ENCODE measurements at places on chromosomes 7 and 10.

DNA sequence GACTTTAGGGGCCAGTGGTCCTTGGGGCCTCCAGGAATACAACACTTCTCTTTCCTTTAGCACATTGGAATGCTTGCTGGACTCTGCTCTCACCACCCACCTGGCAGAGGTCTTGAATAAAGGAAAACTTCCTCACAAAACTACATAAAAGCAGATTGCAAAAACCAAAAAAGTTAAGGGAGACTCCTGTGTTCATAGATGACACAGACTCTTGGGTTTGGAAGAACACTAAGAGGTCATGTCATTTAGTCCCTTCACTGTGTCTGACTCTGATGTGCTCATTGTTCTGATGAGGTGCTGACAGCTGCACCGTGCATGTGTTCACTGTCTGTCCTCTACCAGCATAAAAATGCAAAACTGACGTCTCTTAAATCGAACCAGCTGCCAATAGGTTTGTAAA, 11.4 kb downstream of the BLNK start:
- no peak for DNase-seq

DNA sequence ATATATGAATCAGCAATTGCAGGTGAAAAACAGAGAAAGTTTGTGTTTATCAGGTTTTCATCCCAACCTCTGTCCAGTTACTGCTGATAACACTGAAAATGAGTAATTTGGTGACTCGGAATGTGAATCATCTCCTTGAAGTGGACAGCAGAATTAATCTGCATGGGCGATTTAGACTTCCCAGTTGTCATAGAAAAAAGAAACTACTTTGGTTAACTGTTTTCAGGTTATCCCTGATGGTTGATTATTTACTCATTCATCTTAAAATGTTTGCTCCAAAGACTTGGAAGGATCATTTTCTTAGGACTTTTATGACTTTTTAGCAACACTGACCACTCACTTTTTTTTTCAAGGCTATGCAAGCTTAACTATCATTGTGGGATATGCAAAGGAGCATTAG, 504.1 kb upstream of the ANKRD30A start:
- DNase-seq: peak; percentile 43

- no peak for DNase-seq
Measured at GRCh38 chr10:30763918-30764317, 134.4 kb upstream of the LYZL2 start.

DNA sequence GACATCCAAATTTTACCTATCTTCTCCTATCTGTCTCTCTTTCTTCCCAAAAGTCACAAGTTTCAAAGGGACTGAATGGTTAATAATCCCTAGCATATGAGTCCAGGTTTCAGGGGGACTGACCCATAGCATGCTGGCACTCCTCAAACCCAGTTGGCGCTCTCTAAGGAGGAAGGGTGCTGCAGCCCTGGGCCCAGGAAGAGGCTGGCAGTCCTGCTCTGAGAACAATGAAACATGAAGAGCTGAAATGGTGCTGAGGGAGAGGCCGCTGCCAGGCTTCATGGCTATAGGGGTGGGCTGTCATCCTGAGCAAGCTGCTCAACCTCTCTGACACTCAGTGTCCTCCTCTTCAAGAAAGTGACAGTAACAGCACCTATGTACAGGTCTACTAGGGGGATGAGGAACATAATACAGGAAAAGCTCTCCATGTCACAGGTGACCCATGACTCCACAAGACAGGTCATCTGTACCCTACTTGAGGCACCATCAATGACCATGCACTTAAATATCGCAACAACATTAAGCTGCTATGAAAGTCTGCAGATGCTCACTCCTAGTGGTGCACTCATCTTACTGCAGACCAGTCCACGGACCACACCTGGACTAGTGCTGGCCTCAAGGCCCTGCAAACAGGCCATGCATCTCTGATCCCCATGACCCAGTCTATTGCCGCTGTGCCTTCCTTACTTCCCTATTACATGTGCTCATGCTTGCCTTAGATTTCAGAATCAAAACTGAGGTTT, 17.0 kb downstream of the COBL start:
- no peak for DNase-seq

DNA sequence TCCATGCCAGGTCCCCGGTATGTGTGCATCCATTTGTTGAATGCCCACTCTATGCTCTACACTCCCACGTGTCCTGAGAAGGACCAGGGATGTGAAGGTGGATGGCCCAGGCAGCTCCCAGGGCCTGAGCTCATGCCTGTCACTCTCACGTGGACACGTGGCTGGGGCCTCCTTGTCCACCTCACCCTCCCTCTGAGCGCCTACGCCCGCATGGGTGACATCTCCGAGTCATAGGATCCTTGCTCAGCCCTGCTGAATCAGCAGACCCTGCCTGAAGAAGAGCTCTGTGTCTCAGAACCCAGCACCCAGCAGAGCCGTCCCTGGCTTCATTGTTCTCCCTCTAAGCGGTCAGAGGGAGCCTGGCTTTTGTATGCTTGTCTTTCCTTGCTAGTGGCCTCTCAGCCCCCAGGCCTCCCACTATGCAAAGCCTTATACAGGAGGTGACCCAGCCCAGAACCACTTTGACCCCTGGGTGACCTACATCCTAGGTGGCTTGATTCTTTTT, 107.9 kb upstream of the PPIF start:
- DNase-seq: peak; percentile 45

GRCh38 chr10:23151071-23151470, 41.0 kb upstream of the PTF1A start:
- no peak for DNase-seq

DNA sequence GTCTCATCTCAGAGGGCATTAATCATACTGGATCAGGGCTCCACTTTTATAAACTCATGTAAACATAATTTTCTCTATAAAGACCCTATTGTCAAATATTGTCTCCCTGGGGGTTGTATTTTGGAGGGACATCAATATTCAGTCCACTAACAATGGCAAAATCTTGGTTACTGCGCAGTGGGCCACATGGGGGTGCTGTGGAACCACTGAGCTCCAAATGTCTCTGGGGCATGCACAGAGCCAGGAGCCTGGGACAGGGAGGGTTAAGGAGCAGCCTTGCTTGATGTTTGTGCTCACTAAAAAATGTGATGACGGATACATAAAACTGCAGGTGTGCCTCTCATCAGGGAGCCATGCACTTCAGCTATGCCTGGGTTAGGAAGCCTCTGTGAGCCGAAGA, 62.1 kb upstream of the PRSS58 start:
- no peak for DNase-seq

DNA sequence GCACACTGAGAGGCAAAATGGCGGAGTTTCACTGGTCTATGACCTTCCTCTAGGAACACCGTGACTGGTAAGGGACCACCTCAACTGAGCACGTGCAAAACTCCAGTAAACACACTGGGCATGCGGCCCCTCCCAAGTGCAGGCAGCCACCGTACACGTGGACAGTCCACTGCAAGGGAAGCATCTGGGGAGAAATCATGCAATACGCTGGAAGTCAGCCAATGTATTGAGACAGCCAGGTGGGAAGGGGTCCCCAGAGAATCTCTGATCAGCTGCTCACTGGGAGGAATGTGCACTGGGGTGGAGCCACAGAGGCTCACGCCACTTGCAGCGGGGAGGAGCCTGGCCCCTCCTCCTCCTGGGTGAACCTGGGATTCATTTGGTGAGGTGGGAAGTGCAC, 49.3 kb downstream of the CFAP46 start:
- peak; percentile 11 for DNase-seq

GRCh38 chr7:2978408-2978807, 65.3 kb downstream of the CARD11 start:
- DNase-seq: no peak

GRCh38 chr7:123023126-123023525, 27.6 kb upstream of the TAS2R16 start:
- no peak for DNase-seq

GRCh38 chr10:104018471-104018870, 51.5 kb downstream of the SLK start:
- DNase-seq: no peak

- no peak for DNase-seq
Measured at GRCh38 chr10:123729523-123729922, 63.4 kb downstream of the GPR26 start.

GRCh38 chr10:31578181-31578852, 259.3 kb downstream of the ZEB1 start:
- no peak for DNase-seq

GRCh38 chr7:108634036-108634435, 64.4 kb downstream of the DNAJB9 start:
- DNase-seq: no peak

DNA sequence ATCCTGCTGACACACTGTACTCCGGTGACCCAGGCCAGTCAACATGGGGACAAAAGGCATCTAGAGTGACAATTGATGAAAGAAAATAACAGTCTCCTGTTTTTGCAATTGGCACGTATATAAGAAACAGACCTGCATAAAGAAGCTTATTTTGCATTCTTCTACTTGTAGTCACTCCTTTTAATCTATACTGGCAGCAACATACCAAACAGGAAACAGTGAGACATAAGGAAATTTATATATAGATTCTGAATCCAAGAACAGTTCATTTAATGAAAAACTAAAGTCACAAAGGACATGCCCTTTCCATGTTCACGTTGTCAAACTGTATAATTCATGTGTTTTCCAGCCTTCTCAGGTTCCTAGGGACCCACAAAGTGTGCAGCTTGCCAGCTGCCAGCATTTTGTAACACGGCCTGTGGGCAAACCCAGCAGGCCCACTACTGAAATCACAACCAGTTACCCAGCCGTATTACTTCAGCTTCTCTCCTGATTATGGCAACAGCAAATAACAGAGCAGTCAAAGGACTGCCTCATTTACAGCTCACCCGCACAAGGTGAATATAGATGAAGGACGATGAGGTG, 72.3 kb downstream of the AMPH start:
- DNase-seq: no peak

DNA sequence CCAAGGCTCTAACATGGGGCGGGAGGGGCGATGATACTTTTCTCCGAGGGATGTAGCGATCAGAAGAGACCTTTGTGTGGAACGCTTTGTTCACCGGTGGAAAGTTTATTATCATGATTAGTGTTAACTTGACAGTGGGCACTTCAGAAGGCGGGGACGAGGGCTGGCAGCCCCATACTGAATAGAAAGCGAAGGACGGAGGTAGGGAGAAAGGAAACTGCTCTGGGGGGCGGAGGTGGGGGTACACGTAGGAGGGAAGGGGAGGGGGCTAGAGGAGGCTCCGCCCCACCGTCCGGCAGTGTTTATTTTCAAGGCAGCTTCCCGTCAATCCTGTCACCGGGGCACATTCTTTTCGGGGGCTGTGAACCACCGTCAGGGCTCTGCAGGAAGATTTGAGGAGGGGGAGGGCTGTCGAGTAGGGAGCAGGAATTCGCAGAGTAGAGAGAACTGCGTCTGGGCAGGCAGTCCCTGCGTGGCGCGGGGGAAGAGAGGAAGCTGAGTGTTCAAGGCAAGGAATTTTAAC, 9.4 kb upstream of the NKX2-3 start:
- no peak for DNase-seq

DNA sequence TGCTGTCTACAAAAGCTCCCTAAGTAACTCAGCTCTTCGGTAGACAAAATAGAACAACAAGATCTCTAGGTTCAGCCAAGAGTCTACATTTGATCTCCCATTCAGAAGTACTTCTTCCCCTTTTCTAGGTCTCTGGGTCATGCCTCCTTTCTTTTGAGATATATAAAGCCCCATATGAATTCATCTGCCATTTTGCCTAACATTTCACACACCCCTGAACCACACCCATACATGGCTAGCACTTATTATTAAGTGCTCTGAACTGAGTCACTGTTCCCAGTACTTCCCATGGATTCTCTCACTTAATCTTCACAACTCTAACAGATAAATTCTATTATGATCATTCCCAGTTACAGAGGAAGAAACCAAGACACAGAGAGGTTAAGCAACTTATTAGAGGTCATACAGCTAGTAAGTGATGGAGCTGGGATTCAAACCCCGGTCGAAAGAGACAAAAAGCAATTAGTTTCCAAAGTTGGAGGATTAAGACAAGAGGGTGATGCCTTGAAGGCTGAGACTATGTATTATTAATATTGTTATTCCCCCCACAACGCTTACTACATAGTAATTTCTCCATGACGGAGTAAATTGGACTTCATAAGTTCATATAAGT, 17.3 kb downstream of the MYOF start:
- peak; percentile 69 for DNase-seq

GRCh38 chr7:135193615-135194081, 17.7 kb downstream of the WDR91 start:
- DNase-seq: no peak

- peak; percentile 78 for DNase-seq
Measured at GRCh38 chr10:91034494-91035159, 113.7 kb upstream of the ANKRD1 start.

GRCh38 chr7:7228967-7229366, 46.6 kb downstream of the C1GALT1 start:
- DNase-seq: no peak

GRCh38 chr10:27744802-27745731, 552 bp downstream of the MKX start:
- no peak for DNase-seq

GRCh38 chr10:70233939-70234300, 691 bp upstream of the PPA1 start:
- DNase-seq: no peak

- DNase-seq: peak; percentile 59
Measured at GRCh38 chr7:111266613-111267012, 175.7 kb downstream of the LRRN3 start.

- DNase-seq: no peak
Measured at GRCh38 chr10:77359287-77359691, 278.3 kb downstream of the KCNMA1 start.

DNA sequence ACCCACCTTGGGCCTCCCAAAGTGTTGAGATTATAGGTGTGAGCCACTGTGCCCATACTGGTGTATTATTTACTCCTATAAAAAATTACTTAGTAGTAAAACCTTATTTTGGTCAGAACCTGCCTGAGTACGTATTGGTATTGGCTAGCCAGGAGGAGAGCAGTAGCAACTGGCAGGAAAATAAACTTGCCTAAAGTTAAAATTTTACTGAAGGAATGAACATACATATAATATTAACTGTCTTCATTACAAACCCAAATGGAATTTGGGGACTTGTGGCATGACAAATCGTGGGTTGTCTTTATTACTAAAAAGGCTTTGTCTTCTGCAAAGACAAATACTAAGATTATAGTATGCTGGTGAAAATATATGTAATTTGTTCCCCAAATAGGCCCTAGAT, 8.4 kb downstream of the RAB18 start:
- DNase-seq: no peak

DNA sequence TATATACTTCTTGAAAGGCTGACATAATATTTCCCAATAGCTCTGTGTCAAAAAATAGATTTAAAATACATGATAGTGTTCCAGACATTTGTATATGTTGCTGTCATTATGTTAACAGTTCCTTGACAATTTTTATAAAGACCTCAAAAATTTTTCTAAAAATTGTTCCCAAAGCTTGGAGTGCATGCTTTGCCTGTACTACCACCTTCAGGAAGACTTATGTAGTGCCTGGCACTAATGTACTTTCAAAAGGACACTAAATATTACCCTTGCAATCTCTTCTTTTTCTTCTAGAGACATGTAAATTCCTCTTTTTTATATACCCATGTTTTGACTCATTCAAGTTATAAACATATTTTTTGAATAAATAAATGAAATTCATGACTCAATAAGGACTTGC, 48.0 kb upstream of the SP8 start:
- DNase-seq: no peak

GRCh38 chr7:43199371-43200160, 87.1 kb downstream of the HECW1 start:
- DNase-seq: no peak

GRCh38 chr10:79417266-79417665, 28.2 kb downstream of the ZCCHC24 start:
- DNase-seq: no peak
